ENCODE measurements at places on chromosomes 4 and X. TPM values are rescaled to one million over a fixed set of nuclear protein-coding genes. Genes with fewer than 3 reads are reported as not detected.

The CRLF2 gene
- total RNA-seq = not detected

The GAGE1 gene
- total RNA-seq = not detected

The TRIM61 gene
- total RNA-seq = not detected

The MAGEC2 gene
- not detected for total RNA-seq

The IL2 gene
- not detected for total RNA-seq

The RHOXF2B gene
- not detected for total RNA-seq

The TXK gene
- total RNA-seq = 0.79 TPM

The CCSER1 gene
- total RNA-seq = 2.2 TPM

The MAGEC1 gene
- not detected for total RNA-seq

The AFM gene
- total RNA-seq = not detected

The AMER1 gene
- 2.8 TPM for total RNA-seq

The FAM13A gene
- total RNA-seq = 13.9 TPM

The MTHFD2L gene
- 43.9 TPM for total RNA-seq

The TRAM1L1 gene
- total RNA-seq = 0.57 TPM

The IL13RA1 gene
- total RNA-seq = 57.3 TPM

The ASB12 gene
- total RNA-seq = 0.14 TPM

The XG gene
- total RNA-seq = 0.80 TPM

The PPBP gene
- not detected for total RNA-seq

The NSG1 gene
- 30.6 TPM for total RNA-seq

The SPIN4 gene
- total RNA-seq = 8.3 TPM

The GRID2 gene
- total RNA-seq = not detected

The FGD1 gene
- 8.3 TPM for total RNA-seq

The STOX2 gene
- 0.22 TPM for total RNA-seq

The SUPT20HL2 gene
- total RNA-seq = not detected

The OR13H1 gene
- not detected for total RNA-seq

The LRP2BP gene
- 0.53 TPM for total RNA-seq

The CAMK2D gene
- 54.1 TPM for total RNA-seq
